ENCODE measurements at places on chromosomes 7 and 10.

GRCh38 chr7:148500978-148501377 lies 89.6 kb upstream of the C7orf33 start:
- no peak for DNase-seq

- peak; percentile 88 for DNase-seq
Measured at GRCh38 chr10:101817337-101818118, 716 bp downstream of the OGA start.

DNA sequence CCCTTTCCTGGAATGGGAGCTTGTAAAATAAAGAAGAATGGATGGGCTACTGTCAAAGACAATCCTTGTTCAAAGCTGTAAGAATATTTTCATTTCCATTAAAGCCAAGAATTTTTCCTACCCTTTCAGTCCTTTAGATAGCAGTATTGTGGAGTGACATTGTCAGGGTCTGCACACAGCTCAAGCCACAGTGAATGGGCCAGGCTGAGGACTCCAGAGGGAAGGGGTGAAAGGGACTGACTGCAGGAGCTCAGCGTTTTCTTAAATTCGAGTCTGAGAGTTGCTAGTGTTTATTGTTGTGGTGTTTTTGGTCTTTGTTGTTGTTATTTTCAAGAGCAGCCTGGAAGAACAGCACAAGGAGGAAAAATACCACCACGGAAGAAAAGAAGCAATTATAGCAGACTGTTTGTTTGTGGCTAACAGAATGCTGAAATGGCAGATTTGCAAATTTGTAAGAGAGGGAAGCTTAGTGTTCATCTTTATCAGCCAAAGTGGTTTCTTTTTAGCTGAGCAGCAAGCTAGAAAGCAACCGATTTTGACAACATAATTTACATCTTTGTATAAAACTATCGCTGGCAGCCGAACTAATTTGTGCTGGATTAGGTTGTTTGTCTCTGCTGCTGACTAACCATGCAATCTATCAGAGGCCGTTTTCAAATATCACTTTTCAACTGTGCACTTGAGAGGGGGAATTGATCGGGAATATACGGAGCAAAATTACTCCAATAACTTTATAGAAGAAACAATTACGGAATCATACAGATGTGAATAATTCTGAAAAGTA lies 192.1 kb downstream of the LRMDA start:
- no peak for DNase-seq

DNA sequence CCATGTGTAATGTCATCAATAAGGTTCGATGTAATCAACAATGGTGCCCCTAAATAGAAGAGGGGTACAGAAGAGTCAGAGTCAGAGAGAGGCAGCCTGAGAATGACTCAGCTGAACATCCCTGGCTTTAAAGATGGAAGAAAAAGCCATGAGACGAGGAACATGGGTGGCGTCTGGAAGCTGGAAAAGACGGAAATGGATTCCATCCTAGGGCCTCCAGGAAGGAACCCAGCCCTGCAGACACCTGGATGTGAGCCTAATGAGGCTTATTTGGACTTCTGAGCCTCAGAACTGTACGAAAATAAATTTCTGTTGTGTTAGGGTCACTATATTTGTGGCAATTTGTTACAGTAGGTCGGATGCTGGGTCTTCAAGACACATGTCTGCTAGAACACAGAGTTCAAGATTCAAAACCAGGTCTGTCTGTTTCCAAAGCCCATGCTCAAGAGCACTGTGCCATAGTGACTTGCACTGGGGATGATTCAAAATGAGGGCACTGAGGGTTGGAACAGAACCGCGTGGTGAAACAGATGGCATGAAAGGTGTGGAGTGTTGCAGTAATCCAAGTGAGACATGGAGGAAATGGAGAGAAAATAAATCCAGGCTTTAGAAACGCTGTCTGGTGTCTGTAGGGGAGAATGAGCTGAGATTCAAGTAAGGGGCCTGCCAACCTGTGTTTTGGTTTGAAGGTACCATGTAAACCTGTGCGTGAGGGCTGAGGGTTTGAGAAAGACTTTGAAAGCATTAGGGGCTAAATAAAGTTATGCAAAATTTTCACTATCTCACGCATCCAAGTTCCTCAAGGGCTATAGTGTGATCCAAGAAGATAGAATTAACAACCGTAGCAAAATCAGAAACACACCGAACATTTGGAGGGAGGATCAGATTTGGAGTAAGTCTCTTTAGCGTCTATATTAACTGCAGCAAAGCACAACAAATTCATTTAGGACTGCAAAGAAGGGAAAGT lies 849.1 kb upstream of the AUTS2 start:
- DNase-seq, result no peak

DNA sequence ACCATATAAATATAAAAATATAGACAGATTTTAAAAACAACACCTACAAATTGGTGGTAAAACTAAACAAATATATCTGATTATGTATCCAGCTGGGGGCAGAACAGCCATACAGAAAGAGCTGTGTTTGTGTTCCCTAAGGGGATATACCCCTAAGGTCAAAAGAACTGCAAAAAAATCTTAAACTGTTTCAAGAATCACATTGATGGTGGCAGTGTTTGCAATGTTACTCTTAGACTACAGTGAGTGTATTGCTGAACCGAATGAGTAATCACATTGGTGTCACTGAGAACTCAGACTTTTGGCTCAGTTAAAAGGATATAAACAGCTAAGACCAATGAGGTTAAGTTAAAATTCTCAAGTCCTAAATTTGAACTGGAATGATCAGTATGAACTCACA lies 27.1 kb upstream of the PTPRN2 start:
- DNase-seq, result no peak

GRCh38 chr10:95694665-95695064 lies 938 bp upstream of the TCTN3 start:
- no peak for DNase-seq

- DNase-seq, result no peak
Measured at GRCh38 chr10:71247414-71247705, 35.0 kb downstream of the UNC5B start.

DNA sequence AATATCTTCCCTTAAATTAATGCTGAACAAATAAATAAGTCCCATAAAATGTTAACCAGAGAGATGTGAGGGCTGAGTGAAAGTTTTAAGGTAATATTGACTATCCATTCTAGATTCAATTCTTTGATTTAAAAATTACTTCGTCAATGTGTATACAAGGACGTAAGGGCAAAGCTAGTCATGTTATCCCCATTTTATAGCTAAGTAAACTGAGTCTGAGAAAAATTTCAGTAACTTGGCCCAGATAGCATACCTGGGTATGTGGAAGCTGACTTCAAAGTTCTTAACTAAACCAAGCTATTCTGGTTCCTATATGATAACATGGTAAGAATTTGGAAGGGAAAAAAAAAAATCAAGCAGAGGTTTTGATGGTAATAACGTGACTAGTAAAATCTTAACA lies 72.4 kb downstream of the CADPS2 start:
- DNase-seq, result no peak

GRCh38 chr10:2509081-2509531 lies 558.2 kb upstream of the PFKP start:
- peak; percentile 34 for DNase-seq

DNA sequence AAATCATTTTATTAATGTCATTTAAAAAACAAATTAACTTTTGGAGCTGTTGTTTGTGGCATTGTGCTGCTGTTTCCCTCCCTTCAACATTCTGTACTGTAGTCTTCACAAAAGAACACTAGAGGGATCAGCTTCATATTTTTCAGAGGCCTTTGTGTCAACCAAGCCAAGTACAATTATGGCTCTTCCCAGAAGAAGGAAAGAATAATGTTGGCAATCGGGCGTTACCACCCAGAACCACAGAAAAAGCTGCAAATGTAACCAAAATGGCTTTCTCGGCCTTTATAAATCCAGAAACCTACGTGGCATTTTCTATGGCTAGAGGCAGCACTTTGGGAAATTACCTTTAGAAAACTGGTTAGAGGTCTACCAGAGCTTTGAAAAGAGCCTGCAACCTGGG lies 98.8 kb upstream of the COL1A2 start:
- peak; percentile 76 for DNase-seq

All from kidney glomerular epithelial cell (primary cell).